ENCODE measurements at places on chromosomes 7 and 10.

DNA sequence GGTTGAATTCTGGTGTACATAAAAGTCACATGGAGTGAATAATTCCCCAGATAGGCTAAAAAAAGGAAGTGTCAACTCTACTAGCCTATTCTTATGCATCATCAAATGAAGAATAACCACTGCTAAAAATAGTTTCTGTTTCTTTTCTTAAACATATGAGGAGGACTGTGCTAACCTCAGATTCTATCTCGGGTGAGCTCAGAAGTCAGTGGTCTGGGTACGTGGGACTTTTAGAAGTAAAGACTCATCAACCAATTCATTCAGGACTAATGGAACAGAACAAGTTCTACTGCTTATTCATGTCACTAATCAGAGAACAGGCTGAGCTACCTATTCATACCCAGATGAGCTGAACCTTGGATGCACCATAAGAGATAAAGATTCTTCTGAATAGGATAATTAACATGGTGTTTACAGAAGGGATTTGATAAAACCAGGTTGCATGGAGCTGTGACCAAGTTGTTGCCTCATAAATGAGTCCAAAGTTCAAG is 9.5 kb upstream of the ASAH2 start:
- no peak for DNase-seq

- no peak for DNase-seq
These were observed 246.6 kb downstream of the ADRA2A start for GRCh38 chr10:111323389-111323966.

DNA sequence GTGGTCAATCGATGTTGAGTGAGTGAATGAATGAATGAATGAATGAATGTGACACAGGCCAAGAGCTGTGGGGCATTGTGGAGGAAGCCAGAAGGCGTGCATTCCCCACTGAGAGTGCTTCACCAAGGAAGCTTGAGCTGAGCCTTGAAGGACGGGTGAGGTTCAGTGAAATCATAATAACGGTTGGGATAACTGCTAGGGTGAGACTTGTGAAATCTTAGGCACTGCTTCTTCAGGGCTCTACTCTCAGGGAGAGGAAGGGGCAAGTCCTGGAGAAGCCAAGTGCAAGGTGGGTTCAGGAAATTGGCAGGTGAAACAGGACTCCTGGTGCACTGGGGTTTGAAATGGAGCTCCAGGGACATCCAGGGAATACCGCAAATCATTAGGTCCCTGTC is 23.7 kb upstream of the PRKAG2 start:
- no peak for DNase-seq

- no peak for DNase-seq
These were observed 3.2 kb downstream of the CDH23 start for GRCh38 chr10:71399946-71400345.

DNA sequence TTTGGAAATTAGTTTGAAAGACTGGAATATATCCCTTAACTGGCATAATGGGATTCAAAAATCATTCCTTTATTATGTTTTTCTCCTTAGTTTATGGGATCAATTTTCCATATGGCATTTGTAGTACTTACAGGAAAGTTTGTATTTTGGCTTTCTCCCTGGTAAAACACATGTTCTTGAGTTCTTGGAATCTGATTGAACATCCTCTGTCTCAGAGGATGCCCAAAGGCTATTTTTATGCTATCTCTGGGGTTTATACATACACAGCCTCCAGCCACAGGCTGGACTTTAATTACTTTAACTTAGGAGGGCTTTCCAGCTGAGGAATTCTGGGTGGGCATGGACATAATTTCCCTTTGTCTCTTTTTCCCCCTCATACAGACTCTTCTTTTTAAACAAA is 236.4 kb downstream of the HGF start:
- DNase-seq = no peak

GRCh38 chr7:36116347-36117202 is 36.5 kb upstream of the EEPD1 start:
- DNase-seq = no peak

DNA sequence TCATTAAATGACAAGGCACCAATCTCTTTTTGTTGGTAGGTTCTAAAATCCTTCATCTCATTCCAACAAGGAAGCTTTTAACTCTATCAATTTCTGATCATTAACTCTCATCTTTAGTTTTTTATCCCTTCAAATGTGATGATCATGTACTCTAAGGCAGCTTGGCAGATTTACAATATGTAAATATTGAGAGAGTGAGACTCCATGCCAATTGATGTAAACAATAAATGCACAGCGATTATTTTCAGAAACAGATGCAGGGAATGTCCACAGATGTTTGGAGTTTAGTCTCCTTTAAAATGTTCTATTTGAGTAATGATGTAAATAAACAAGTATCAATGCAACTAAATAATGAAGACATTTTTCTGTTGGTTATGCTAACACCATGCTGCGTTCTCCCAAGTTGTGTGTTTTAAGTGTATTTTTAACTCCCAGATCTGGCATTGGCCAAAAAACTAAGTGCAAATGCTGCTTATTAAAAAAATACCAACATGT is 213.8 kb downstream of the AHR start:
- DNase-seq = no peak

DNA sequence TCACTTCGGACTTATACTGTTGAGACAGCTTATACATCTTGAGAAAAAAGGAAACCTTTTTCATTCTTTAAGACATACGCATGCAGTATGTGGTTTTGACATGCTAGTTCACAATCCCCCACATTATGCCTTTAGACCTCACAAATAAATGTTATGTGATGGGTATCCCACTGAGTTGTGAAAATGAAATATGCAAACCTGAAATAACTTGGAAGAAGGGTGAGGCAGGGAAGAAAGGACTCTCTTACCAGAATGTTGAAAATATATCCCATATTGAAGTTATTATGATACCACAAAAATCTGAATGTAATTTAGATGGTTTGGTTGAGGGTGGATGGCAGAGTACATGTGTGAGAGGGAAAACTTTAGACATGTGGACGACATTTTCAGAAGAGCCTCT is 379.8 kb downstream of the BBS9 start:
- no peak for DNase-seq

- DNase-seq = no peak
These were observed 57.3 kb downstream of the NRP1 start for GRCh38 chr10:33277135-33277536.

- no peak for DNase-seq
These were observed 25.0 kb downstream of the ABLIM1 start for GRCh38 chr10:114632869-114633715.

- no peak for DNase-seq
These were observed 11.5 kb downstream of the STEAP2 start for GRCh38 chr7:90222811-90223725.

DNA sequence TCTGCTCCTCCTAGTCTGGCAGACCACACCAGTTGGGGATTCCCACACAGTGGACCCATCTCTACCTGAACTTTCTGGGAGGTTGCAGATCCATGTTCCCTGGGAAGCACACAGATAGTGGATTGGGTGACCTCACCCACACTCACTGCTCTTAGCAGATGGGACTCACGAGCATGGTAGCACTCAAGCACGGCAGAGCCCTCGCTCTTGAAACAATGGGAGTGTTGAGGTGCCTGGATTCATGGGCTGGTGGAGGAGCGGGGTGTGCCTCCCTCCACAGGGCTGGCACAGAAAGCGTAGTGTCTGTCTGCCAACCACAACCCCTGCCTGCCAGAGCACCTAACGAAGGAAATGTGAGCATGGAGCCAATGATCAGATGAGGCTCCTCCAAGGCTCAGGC is 568.0 kb downstream of the POM121L12 start:
- no peak for DNase-seq

GRCh38 chr7:151012911-151013347 is 11.4 kb downstream of the ATG9B start:
- no peak for DNase-seq

GRCh38 chr7:16839646-16840045 is 34.8 kb upstream of the AGR2 start:
- DNase-seq = no peak

DNA sequence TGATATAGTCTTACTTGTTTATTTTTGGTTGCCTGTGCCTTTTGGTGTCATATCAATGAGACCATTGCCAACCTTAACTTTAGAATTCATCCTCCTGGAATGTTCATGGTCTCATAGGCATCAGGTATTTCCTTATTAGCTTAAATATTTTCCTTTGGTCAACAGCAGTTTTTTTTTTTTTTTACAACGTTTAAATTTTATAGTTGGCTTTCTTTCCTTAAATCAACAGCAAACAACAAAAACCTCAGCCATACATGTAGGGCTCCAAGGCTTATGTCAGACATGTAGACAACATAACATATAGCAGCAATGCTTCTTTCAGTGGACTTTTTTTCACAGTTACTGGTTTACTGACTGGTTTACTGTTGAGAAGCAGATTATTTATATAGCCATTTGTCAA is 22.7 kb downstream of the ENTPD7 start:
- no peak for DNase-seq

- DNase-seq = peak; percentile 88
These were observed 13.6 kb downstream of the SNX10 start for GRCh38 chr7:26305090-26305868.

GRCh38 chr7:70527520-70528115 is 604.3 kb upstream of the GALNT17 start:
- no peak for DNase-seq

DNA sequence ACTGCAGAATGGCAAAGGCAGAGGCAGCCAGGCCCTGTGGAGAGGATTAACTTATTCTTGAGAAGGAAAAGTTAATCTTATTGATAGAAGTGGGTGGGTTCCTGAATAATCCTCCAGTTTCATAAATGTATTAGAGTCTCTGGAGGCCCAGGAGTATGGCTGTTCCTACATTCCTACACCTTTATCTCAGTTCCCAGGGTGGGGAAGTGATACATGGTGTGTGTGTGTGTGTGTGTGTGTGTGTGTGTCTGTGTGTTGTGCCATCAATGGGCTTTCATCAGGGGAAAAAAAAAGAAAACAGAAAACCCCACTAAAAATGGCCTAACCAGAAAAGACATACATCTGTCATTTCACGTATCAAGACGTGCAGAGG is 22.0 kb upstream of the GSDME start:
- no peak for DNase-seq

DNA sequence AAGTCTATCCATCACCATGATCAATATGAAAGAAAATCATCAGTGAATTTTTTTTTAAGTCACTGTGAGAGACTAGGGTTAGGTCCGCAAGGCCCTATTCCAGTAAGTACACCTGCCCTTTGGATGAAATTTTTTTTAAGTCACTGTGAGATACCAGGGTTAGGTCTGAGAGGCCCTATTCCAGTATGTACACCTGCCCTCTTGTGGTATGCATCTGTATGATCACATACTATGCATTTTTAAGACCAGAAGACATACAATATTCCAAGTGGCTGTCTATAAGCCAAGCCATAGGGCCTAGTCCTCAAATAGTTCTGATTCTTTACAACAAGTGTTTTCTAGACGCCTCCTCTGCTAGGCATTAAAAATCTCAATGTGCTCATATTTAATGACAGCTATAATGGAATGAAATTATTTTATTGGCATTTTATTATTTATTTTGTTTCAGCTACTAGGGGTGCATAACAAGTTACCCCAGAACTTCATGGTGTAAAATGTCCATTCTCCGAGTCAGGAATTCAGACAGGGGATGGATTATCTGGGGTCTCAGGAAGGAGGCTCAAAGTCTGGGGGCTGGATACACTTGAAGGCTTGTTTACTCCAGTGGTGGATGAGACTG is 53.1 kb downstream of the TEX36 start:
- DNase-seq = no peak

- DNase-seq = no peak
These were observed 9.2 kb downstream of the GJD4 start for GRCh38 chr10:35614312-35614711.

DNA sequence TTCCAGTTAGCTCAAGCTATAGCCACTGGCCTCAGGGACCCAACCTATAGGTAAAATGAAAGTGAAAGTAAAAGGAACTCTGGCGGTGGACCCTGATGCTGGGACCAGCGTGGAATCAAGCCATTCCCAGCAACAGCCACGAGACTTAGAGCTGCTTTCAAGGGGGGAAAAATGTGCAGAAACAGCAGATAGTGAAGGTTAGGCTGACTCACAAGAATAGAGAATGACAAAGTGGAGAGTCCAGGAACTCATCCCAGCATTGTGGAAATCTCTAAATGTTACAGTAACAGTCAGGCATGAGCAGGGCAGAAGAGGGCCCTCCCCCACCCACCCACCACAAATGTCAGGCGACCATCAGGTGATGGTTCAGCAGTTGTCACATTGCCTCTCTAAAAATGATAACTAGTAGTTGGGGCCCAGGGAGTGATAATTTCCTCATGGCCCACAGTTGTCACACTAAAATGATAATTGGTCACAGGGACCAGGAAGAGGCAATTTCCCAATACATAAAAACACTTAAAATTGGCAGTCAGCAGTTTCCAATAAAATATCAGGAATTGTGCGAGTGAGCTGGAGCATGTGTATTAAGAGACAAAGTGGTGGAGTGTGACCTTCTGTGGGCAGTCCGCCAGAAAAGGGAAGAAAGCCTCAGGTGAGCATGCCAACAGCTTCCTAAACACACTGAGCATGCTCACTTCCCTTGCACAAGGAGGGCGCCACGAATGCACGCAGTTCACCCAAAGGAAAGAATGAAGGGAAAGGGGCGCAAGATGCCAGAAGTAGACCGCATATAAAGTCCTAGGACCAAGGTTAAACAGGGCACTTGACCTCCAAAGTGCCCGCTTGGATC is 129.8 kb upstream of the PPP1R3A start:
- DNase-seq = no peak

DNA sequence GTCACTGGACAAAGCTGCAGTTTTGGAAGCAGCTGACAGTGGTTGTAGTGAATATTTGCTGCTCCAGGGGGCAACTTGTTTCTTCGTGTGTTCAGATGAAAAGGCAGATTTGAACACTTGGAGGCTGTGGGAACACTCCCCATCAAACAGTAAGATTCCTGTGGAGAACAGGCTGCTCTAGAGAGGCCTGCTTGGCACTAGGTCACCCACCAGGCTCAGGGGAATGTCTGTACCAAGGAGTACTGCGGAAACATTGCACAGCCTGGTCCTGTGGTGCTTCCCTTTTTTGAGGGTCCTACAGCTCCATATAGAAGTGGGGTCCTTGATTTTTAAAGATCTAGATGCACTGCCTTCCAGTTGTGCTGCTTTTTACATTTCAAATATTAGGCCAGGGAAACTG is 97.5 kb downstream of the CXCL12 start:
- no peak for DNase-seq

GRCh38 chr7:123211545-123211944 is 11.8 kb upstream of the SLC13A1 start:
- no peak for DNase-seq

DNA sequence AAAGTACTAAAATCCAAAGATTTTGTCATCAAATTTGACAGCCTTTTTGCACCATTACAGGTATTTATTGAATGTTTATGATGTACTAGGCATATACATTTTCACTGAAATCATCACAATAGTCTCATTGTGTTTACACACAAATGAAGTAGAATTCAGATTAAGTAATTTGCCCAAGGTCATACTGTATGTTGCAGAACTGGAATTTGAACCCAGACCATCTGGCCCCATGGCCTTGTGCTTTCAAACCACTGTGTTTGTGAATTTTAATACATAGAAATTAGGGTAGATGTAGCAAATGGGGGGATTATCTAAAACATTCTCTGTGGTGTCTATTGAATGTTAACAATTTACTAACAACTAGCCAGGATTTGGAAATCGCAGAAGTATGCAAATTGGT is 94.8 kb downstream of the POLL start:
- no peak for DNase-seq

Data from SIG-M5 (cell line).